ENCODE measurements at places on chromosomes 5 and 9.
A peak's percentile ranks its signal among the peaks of the same experiment; 100 is the strongest.

- peak; percentile 71 for DNase-seq
These were observed 21.1 kb downstream of the FAT2 start for GRCh38 chr5:151570058-151570457.

- DNase-seq: no peak
These were observed 622 bp upstream of the RGS14 start for GRCh38 chr5:177357146-177357458.

GRCh38 chr9:105706156-105706555 is 11.8 kb downstream of the TMEM38B start:
- DNase-seq: no peak

DNA sequence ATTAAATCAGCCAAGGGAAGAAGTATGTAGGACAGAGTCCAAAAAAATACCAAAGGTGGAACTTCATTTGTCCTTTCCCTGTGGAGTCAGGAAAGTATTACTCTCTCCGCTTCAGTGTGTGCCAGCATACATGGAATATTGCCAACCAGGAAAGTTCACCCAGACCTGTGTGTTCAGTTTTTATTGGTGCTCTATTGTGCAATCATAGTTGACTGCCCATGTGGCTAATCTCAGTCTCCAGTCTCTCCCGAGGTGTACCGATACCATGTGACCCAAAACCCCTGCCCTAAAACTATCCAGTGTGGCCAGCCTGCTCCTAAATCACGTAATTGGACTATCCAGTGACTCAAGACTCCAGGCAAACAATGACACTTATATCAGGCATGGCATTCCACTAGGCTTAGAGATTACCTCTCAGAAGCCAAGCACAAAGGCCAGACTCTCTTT is 38.8 kb downstream of the NFX1 start:
- DNase-seq: no peak

GRCh38 chr9:19624519-19624918 is 164.3 kb downstream of the SLC24A2 start:
- DNase-seq: no peak

GRCh38 chr9:27365707-27366376 is 68.9 kb upstream of the EQTN start:
- no peak for DNase-seq

- no peak for DNase-seq
These were observed 17.8 kb upstream of the ZNF622 start for GRCh38 chr5:16483361-16483760.

GRCh38 chr5:156109317-156110023 is 217.5 kb upstream of the SGCD start:
- no peak for DNase-seq

GRCh38 chr9:99419070-99419469 is 197.0 kb downstream of the SEC61B start:
- DNase-seq: no peak

DNA sequence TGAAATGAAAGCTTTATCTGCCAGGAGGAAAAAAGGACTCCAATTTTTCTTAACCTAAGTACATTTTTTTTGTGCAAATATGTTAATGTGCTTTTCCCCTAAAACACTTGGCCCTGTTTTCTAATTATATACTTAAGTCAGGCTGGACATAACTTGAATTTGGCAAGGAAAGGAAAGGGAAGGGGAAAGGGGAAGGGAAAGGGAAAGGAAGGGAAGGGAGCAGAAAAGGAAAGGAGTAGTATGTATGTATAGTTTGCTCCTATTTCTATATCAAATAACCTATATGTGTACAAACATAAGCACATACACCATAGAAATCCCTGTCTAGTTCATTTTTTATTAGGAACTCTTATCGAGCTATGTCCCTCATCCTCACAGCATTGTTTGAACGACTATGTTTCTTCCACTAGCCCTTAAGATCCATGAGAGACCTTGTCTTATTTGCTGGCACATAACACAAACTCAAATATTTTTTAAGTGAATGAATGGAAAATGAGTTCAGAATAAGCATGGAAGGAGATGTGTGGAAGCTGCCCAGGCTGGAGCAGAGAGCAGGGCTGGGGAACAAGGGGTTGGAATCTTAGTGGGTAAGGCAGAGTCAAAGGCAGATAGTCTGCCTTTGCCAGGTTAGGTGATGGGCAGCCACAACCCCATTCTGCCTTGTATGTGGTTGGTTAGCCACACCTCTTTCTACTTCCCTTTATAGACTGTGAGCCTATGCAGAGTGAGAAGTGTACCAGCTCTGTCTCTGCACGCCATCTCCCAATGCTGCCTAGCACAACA is 70.0 kb downstream of the KLHL3 start:
- no peak for DNase-seq

- peak; percentile 90 for DNase-seq
These were observed 813 bp downstream of the HNRNPK start for GRCh38 chr9:83978992-83979811.

DNA sequence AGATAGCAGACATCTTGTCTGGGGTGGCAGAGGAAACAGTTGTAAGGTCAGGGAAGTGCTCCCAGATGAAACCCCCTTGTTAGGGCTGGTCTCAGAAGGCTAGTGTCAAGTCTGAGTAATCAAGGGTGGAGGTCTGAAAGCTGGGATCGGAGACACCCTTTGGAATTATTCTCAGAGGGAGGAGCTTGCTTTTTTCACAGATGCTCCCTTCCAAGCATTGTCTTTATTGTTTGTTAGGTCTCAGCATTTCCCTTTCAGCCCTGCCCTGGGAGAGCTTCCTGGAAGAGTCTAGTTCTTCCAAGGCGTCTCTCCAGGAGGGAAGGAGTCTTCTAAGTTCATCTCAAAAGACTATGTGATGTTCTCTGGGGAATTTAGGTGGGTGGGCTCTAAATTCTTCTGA is 3.2 kb downstream of the TEK start:
- no peak for DNase-seq

DNA sequence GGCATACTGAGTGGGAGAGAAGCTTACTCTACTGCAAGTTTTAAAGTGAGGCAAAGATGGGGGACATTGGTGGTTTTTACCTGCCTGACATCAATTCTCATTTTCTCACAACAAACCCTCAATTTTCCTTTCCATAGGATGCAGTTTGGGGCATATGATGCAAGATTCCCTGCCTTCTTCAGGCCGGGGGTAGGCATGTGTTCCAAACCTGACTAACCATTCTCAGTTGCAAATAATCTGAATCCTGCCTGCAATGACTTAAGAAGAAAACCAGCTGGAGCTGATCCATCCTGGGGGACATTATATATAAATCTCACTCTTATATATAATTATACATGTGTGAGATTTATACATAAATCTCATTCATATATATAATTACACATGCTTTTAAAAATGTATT is 223.6 kb upstream of the EFNA5 start:
- DNase-seq: no peak

DNA sequence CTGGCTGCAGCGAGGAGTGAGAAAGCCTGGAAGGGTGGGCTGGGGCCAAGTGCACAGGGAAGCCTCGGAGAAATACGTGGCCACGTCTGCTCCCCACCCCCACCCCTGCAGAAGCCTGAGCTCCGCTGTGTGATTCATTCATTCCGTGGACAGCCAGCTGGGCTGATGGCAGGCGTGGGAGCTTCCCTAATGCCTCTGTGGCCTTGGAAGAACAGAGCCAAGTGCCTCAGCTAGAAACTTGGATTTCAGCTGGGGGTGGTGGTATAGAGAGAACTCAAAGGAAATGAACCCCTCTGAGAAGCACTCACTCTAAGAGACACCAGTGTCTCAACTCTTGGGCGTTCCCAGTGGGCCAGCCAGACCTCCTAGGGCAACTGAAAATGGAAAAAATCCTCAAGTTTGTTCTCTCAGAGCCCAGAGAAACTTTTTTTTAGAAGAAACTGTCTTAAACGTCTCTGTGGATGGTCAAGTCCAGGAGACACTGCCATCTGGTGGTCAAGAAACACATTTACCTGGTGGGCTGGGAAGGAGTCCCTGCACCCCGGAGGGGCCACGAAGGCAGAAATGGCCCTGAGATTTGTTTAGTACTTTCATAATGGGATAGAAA is 18.0 kb downstream of the ATOX1 start:
- DNase-seq: peak; percentile 92

- DNase-seq: no peak
These were observed 1366.1 kb downstream of the PTPRD start for GRCh38 chr9:9246726-9247125.

DNA sequence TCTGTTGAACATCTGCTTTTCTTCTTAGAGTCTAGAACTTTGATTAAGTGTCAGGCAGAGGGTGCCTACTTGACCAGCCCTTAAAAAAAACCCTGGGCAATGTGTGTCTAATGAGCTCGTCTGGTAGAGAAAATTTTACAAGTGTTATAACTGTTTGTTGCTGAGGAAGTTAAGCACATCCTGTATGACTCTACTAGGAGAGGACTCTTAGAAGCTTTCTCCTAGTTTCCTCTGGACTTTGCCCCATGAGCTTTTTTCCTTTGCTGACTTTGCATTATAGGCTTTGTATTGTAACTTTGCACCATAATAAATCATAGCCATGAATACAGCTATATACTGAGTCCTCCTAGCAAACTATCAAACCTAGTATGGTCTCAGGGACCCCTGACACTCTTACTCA is 39.4 kb downstream of the GNG10 start:
- DNase-seq: no peak

GRCh38 chr9:84697509-84698114 is 28.1 kb downstream of the NTRK2 start:
- DNase-seq: peak; percentile 93

GRCh38 chr5:1718669-1719068 is 81.0 kb downstream of the MRPL36 start:
- no peak for DNase-seq

GRCh38 chr9:20394969-20395368 is 227.3 kb downstream of the MLLT3 start:
- DNase-seq: no peak

- DNase-seq: no peak
These were observed 166.1 kb downstream of the HACD4 start for GRCh38 chr9:20865347-20865746.

DNA sequence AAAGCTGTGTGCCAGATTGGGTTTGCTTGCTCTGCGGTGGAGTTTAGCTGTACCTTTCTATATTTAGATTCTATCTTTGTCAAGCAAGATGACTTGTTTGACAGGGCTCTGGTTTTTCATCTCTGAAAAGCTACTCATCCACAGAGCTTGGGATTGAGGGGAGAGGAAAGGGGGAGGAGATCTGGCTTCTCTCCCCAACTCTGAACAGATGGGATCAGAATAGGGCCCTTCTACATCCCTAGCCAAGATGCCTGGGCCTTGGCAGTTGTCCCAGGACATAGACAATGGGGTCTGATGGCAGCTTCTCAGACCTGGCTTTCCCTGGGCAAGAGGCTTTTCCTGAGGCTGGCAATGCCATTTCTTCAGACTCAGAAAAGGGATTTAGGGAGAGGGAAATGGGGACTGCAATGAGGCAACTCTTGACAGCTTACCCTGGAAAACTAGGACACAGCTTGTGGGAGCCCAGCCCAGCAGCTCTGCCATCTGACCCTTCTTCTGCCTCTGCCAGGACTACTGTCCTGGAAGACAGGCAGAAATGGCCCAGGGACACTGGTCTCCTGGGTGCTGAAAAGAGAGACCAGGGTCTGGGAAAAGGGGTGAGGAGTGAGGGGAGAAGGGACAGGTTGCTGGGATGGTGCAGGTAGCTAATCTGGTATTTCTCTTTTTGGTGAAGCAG is 50.2 kb upstream of the ASTN2 start:
- DNase-seq: no peak

GRCh38 chr5:84764227-84764626 is 379.5 kb upstream of the EDIL3 start:
- no peak for DNase-seq

GRCh38 chr9:113261917-113262671 is 13.3 kb downstream of the CDC26 start:
- DNase-seq: peak; percentile 58

DNA sequence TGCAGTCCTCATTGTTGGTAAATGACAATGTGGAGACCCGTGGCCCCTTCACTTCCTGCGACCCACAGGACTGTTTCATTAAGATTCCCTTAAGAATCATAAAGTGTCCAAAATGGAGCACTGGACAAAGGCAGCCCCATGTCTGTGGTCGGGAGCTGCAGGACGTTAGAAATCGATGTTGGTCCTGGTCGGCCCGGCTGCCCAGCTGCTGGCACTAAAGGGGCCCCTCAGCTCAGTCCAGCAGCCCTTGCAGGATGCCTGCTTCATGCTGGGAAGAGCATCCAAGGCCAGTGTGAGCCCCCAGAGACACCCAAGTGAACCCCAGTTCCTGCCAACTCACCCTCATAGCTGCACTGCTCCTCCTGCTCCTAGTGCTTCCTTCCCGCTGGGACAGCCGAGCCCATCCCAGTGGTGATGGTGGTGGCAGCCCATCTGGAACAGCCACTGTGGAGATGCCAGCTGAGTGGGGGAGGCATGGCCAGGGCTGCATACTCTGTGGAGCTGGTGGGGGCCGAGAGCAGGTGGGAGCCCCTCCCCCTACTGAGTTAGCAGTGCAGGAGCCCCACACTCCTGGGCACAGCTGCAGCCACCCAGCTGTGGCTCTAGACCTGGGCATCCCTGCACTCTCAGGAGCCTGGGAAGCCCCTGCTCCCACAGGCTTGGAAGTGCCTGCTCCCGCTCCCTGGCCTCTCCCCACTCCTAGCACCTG is 168.0 kb upstream of the IRX2 start:
- DNase-seq: peak; percentile 10

DNA sequence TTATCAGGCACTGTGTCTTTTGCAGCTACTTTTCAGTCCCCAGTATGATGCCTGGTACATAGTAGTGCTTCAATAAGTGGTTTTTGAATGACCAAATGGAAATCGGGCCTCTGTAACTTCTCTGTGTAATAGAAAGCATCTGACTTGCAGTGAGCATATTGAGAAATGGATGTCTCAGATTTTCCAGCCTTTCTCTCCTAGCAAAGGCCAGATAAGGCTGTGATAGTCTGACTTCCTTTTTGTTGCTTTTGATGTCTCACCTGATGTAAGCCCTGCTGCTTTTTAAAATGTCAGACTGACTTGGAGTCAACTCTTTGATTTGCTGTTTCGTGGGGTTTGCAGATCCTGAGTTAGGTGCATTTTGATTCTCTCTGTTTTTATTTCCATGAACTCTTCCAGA is 590.0 kb upstream of the ZNF608 start:
- no peak for DNase-seq

GRCh38 chr5:155605920-155606319 is 592.4 kb downstream of the KIF4B start:
- no peak for DNase-seq

DNA sequence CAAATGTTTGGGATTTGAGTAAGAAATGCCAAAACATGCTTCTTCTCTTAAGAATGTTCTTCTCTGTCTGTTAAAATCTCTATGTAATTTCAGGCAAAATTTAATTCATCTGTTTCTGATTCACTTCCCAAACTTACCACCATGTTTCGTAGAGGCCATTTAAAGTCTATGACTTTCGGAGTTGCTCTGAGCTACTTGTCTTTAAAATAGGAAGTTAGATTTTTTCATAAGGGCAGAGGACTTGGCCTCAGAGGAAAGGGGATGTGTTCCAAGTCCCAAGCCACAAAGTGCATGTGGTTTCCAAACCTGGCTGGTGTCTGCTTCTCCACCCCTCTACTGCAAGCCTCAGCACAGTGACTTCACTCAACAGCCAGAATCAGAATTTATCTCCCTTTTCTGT is 111.3 kb upstream of the ADRA1B start:
- DNase-seq: no peak

GRCh38 chr9:134476942-134477335 is 150.7 kb downstream of the RXRA start:
- no peak for DNase-seq

GRCh38 chr9:134691695-134692572 is 50.3 kb downstream of the COL5A1 start:
- no peak for DNase-seq
